ENCODE measurements at places on chromosomes 5 and 9. TPM values are rescaled to one million over a fixed set of nuclear protein-coding genes. Genes with fewer than 3 reads are reported as not detected.

GRCh38 chr5:78858364-78858763, 126.7 kb downstream of the ARSB start:
- no peak for DNase-seq

- DNase-seq, result no peak
Observed at GRCh38 chr5:17806818-17807468, 172.7 kb downstream of the TAF11L14 start.

- DNase-seq, result peak; percentile 34
Observed at GRCh38 chr9:92669527-92669889, 423 bp downstream of the IPPK start.

- no peak for DNase-seq
Observed at GRCh38 chr5:178404987-178405386, 172.4 kb upstream of the PHYKPL start.

DNA sequence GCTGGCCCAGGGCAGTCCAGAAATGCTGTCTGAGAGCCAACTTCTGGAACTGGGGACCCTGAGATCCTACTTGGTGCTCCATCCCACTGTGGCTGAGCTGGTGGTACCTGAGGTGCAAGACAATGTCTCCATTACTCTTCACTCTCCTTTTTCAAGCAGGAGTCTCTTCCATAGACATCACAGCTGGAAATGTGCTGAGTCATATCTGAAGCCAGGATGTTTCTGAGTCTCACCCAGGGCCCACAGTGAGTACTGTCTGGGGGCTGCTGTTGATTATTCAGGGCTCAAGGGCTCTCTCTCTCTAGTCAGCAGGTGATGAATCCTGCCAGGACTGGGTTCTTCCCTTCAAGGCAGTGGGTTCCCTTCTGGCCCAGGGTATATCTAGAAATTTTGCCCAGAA, 145.2 kb upstream of the TAS2R1 start:
- DNase-seq, result no peak

GRCh38 chr5:168137265-168137664, 154.2 kb upstream of the WWC1 start:
- DNase-seq, result no peak

GRCh38 chr5:112183874-112184273, 235.2 kb downstream of the EPB41L4A start:
- DNase-seq, result no peak

DNA sequence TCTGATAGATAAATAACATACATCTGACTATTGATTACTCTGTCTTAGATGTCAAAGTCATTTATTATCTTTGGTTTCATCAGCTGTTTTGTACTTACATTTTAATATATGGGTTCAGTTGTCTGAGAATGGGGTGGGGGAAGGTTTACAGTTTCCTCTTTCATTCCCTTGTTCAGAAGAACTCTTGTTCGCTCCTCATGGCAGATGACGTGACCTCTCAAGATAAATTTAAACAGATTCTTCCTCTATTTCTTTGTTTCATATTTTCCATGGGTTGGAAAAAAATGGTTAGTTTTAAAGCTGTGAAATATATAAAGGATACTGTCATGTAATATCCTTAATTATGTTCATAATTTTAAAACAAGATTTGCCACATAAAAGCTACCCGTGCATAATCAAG, 61.4 kb downstream of the TSSK1B start:
- no peak for DNase-seq

- no peak for DNase-seq
Observed at GRCh38 chr5:38719403-38719802, 126.4 kb upstream of the OSMR start.

- DNase-seq, result no peak
Observed at GRCh38 chr5:102200861-102201260, 95.2 kb downstream of the SLCO4C1 start.

- no peak for DNase-seq
Observed at GRCh38 chr5:131810510-131811249, 13.9 kb upstream of the FNIP1 start.

DNA sequence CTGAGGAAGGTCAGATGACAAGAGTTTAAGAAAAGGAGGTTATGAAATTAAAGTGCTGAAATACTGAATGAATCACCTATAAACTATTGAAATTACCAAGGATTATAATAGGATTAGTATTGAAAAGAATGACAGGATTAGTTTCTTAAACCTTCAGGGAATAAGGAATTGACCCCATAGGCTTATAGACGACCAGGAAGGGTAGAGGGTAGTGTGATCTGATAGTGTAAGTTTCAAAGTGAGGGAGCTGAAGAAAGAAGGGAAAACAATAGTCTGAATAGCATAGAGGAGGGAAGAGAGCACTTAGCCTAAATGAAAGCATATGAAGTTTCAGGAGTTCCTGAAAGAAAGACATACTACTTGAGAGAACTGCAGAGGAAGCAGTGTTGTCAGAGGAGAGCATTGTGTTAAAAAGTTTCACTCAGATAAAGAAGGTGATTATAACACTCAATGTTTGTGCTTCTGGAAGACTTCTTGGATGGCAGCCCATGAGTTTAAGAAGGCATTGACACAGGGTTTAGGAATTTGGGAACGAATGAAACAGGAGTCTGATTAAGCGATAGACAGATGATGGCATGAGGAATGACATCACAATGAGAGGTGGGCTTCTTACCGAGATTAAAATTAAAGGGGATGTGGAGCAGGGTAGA, 557.9 kb upstream of the GRAMD2B start:
- DNase-seq, result no peak

DNA sequence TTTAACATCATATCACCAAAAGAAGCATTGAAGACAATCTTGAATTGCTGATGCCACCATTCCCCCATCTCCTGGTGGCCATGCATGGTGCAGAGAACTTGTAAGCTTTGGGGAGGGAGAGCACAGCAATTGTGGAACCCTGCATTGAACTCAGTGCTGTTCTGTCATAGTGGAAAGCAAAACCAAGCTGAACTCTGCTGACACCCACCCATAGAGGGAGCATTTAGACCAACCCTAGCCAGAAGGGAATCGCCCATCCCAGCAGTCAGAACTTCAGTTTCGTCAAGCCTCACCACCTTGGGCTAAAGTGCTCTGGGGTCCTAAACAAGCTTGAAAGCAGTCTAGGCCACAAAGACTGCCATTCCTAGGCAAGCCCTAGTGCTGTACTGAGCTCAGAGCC, 37.4 kb upstream of the RUSC2 start:
- no peak for DNase-seq

DNA sequence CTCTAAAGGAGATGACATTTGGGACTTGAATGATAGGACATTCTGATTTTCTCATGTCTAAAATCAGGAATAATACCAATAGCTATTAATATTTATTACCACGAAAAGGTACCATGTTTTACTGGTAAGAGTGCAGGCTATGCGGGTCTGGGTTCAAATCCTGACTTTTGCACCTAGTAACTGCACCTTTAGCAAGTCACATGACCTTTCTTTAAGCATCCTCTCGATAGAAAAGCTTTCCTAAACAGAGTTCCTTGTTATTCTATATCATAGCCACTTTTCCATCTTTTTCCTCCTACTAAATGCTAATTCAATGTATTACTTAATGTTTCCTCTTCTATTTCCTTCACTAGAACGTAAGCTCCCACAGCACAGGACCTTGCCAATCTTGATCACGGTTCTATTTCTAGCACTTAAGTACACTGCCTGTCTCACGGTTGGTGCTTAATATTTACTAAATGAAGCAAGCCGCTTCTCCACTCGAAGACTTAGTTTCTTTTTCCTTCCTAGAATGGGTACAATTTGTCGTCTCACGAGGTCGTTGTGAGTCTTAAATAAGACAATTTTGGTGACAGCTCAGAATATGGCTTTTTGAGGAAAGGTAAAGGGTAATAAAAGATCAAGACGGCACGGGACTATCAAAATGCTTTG, 816 bp downstream of the RBM18 start:
- DNase-seq, result no peak

- DNase-seq, result no peak
Observed at GRCh38 chr9:136617746-136618579, 44.8 kb upstream of the EGFL7 start.

DNA sequence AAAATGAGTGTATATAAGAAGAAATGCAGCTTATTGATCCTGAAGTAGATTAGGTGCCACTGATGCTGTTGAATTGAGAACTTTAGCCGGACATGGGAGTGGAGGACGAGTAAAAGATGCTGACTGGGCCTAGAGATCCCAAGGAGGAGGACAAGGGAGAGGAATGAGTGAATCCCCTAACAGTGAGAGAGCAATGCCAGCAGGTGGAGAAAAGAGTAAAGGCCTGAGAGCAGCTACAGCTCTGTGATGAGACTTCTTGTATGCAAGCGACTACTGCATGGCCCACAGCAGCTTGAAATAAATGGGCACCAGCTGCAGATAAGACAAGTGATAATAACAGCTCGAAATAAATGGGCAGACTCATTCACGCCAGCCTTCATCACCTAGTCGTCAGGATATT, 44.5 kb upstream of the JMY start:
- DNase-seq, result no peak

The HTR4 gene
- total RNA-seq, result not detected

The LVRN gene
- 0.40 TPM for total RNA-seq

The DOCK8 gene
- 8.1 TPM for total RNA-seq

The NTRK2 gene
- total RNA-seq, result not detected
